Naive thymus-derived CD8-positive, alpha-beta T cell (primary cell): ENCODE measurements at places on chromosomes 12 and 14.

DNA sequence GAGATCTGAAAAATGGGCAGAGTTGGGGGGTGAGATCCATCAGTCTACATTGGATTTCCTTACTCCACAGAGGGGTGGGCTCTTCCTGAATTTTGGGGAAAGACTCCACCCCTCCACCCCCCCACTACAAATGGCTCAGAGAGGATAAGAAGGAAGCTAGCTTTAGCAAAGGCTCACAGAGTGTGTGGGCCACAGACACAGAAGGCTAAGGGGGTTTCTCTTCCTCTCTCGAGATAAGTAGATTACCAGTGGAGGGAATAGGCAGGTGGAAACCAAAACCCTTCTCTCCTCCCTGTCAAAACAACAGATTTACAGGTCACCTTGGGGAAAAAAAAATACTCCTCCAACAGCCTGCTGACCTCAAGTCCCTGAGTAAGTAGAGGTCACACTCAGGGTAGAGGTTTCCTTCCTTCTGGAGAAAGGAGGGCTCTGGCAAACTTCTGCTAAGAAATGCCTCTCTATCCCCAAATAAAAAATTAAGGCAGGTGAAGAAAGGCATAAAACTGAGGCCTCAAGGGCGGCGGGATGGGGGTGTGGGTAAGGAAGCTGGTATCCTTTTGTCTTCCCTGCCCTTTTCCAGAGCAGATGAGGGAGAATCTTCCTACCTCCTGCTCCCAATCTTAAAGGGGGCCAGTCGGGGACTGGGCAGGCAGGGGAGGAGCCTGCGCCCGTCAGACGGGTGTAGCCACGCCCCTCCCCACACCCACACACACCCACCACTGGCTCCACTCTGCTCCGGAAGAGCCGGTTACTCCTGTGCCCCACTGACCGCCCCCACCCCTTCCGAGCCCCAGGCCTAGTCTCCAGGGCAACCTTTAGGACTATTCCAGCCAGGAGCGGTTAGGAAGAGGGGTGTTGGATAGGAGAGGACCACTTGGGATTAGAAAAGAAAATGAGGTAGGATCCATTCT lies 1.9 kb upstream of the BAZ2A start:
- DNase-seq, result no peak

GRCh38 chr14:66514213-66514612 lies 6.3 kb downstream of the GPHN start:
- DNase-seq, result no peak

DNA sequence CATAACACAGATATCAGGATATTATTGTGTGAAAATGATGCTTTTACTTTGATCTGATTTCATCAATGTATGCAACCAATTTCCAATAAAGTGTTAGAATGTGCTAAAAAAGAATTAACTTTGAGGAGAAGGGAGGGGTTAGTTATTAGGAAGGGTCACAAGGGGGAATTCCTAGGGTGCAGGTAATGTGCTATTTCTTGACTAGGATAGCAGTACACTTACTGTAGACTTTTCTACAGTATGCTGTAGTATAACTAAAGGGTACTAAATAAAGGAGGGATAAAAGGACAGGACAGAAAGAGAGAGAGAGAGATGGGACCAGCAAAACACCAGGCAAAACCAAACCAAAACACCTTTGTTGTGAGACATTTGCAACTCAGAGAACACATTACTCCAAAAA lies 121.4 kb upstream of the RAP1B start:
- DNase-seq, result no peak

DNA sequence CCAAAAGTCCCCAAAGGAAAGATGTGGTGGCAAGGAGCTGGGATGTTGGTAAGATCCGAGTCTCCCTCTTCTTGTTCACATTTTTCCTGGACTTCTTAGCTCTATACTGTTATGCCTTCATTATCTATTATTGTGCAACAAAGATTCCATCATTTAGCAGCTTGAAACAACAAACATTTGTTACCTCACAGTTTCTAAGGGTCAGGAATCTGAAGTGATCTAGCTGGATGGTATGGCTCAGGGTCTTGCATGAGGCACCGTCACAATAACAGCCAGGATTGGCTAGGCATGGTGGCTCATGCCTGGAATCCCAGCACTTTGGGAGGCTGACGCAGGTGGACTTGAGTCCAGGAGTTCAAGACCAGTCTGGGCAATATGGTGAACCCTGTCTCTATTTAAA lies 51.1 kb upstream of the KRAS start:
- no peak for DNase-seq

DNA sequence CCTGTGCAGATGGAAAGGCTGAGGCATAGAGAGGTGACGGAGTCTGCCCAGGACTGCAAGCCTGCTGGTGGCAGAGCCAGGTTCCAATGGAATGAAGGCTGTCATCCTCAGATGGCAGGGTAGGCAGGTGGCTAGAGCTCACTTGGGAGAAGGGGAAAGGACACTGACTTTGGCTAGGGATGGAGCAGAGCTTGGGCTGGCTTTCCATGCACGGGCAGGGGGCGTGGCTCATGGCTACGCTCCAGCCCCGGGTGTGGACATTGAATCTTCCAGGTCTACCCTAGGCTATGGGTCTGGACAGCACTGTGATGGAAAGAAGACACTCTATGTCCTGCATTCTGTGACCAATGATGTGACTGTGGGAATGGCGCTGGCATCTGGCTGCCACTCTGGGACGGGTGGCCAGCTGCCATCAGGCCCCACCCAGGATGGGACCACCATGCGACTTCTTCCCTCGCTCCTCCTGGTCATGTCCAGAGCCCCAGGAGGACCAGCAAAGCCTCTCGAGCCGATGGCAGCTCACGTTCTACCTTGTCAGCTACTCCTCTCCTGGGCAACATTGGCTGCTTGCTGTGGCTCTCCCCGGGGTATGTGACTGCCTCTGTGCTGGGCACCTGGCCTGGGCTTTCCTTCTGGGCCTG lies 398.7 kb downstream of the TMEM121 start:
- DNase-seq, result no peak

DNA sequence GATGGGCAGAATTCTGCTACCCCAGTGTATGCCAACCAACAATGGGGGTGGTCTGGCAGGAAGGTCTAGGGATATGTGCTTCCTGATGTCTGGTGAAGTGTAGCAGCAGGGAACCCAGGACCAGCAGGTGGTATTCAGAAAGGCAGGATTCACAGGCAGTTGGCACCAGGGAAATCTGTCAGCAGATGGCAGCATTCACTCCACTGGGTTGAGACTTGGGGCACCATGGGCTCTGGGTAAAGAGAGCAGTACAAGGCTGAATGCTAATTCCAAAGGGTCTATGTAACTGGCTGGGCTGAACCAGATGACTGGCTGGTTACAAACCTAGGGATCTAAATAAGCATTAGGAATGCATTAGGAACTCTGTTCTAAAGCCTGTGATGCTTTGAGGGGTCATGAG lies 466.9 kb upstream of the STXBP6 start:
- no peak for DNase-seq

DNA sequence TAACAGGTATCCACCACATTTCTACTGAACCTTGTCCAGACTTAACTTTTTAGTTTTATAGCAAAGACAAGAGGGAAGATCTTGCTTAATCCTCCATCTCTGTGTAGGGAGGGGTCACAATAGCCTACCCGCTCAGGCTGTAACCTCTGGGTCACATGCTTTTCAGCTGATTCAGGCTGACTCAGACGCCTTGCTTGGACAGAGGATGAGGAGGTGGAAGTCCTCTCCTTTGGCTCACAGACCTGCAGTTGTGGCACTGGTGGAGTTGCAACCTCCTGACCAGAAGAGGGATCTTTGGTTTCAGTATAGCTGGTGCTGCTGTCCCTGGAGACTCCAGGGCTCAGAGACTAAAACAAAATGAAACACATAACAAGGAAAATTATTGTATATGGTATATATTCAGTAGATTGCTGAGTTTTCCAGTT lies 16.2 kb downstream of the ACIN1 start:
- DNase-seq, result no peak

GRCh38 chr12:62783881-62784280 lies 151.1 kb downstream of the PPM1H start:
- no peak for DNase-seq

- no peak for DNase-seq
Observed at GRCh38 chr12:112148031-112148513, 22.7 kb downstream of the TRAFD1 start.

GRCh38 chr12:90048918-90049317 lies 340.3 kb upstream of the ATP2B1 start:
- no peak for DNase-seq

GRCh38 chr12:59182191-59182590 lies 261.9 kb upstream of the LRIG3 start:
- DNase-seq, result no peak

- no peak for DNase-seq
Observed at GRCh38 chr12:119678459-119678858, 10.5 kb downstream of the PRKAB1 start.
